Thoracic aorta (tissue), 2 donors: ENCODE measurements at places on chromosomes 13 and 19.

DNA sequence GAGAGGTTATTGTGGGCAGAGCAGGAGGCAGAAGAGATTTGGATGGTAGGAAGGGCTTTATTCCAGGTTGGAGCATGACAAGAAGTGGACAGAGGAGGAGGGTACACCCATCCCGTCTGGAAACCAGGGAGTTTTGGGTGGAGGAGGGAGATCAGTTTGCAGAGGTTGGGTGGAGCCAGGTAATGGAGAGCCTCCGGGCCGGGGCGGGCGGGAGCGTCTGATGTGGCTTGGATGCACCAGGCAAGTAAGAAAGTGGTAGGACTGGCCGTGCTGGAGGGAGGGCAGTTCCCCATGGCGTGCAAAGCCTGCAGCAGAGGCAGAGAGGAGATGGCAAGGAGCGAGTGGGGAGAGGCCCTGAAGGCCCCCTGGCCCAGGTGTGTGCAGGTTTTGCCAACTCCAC, 10.9 kb downstream of the IGFLR1 start:
- DNase-seq: no peak

- no peak for DNase-seq
Observed at GRCh38 chr13:109148243-109148642, 518.8 kb downstream of the MYO16 start.

- no peak for DNase-seq
Observed at GRCh38 chr13:48615049-48615448, 38.7 kb upstream of the CYSLTR2 start.

DNA sequence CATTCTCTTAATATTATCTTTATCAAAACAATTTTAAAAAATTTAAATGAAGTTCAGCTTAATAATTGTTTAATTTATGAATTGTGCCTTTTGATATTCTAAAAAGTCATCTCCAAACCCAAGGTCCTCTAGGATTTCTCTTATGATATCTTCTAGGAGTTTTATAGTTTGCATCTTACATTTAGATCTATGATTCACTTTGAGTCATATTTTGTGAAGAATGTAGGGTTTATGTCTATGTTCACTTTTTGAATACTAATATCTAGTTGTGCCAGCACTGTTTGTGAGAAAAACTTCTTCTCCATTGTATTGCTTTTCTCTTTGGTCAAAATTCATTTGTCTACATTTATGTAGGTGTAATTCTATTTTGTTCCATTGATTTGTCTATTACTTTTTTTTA, 1068.4 kb upstream of the SPRY2 start:
- no peak for DNase-seq

GRCh38 chr13:94938124-94938523, 225.8 kb upstream of the SOX21 start:
- no peak for DNase-seq

- DNase-seq: no peak
Observed at GRCh38 chr19:10419646-10420443, 493 bp upstream of the PDE4A start.

DNA sequence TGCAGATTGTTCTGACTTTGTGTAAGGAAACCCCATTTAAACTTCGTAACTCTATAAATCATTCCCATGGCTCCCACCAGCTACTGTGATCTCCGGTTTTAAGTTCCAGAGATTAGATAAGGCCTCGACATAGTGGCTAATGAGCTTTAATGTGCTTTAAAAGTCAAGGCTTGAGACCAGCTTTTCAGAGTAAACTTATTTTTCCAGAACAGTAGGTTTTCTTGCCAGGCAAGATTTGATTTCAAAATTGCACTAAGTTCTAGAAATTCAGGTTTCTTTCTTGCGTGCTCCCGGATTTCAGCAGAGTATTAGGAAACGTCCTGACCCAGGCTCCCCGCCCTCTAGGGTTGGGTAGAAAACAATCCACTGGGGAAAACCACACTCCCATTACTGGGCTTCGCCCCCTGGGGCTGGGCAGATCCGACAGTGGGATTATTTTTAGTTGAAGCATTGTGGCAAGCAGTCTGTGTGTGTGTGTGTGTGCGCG, 43.3 kb downstream of the CRYL1 start:
- no peak for DNase-seq

GRCh38 chr13:20219577-20219976, 12.5 kb downstream of the GJB6 start:
- DNase-seq: no peak

GRCh38 chr13:68976287-68976686, 1131.3 kb upstream of the ATXN8OS start:
- DNase-seq: no peak

- no peak for DNase-seq
Observed at GRCh38 chr13:109344552-109345157, 441.7 kb downstream of the IRS2 start.

DNA sequence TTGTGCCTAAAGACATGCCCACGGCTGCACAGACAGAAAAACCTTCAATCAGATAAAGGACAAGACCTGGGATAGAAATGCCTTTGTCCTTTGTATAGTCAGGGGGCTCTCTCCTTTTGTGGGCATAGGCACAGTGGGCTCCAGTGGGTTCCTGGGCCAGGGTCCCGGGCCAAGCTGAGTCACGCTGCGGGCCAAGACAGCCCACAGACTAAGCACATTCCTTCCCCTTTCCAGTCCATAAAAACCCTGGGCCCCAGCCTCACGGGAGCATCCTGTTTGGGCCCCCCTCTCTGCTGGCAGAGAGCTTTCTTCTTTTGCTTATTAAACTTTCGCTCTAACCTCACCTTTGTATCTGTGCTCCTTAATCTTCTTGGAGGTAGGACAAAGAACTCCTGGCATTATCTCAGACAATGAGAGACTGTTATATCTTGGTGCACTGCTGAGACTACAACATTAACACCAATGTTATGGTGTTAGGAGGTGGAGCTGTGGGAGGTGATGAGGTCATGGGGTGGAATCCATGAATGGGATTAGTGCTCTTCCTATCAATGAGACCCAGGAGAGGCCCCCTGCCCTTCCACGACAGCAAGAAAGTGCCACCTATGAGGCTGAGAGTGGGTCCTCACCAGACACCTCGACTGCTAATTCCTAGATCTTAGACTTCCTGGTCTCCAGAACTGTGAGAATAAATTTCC, 20.8 kb upstream of the FBXL3 start:
- DNase-seq: no peak

GRCh38 chr13:29572575-29572974, 22.9 kb downstream of the SLC7A1 start:
- no peak for DNase-seq

- DNase-seq: no peak
Observed at GRCh38 chr13:58830841-58831240, 1199.3 kb downstream of the PCDH17 start.

DNA sequence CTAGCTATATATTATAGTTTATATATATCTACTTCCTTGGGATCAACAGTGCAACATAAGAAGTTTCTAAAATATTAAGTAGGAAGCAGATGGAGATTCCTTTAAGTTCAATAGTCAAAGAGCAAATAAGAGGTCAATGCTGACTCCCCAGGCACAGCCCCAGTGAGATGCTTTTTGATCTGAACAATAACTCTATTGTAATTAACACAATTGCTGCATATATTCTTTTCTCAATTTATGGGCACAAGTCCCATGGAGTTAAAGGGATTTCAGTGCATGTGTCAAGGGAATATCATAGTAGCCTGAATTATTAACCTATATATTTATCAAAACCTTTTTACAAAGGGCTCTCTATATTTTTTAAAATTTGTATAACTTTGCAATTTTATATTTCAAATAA, 180.8 kb downstream of the SPRY2 start:
- DNase-seq: no peak

DNA sequence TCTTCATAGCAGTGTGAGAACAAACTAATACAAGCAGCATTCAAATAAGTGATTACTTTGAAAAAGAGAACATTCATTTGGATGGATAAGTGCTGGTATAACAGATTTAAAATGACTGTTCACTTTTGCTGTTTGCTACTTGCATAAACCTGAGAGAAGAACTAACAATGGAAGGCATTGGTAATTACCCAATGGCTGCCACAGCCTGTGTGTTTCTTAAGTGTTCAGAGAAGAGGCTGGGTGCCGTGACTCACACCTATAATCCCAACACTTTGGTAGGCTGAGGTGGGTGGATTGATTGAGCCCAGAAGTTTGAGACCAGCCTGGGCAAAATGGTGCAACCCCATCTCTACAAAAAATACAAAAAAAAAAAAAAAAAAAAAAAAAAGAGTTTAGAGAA, 4.9 kb upstream of the TEX26 start:
- DNase-seq: no peak

GRCh38 chr19:17450264-17451075, 2.0 kb upstream of the TMEM221 start:
- no peak for DNase-seq

GRCh38 chr13:111049791-111050538, 65.1 kb upstream of the ARHGEF7 start:
- DNase-seq: no peak

DNA sequence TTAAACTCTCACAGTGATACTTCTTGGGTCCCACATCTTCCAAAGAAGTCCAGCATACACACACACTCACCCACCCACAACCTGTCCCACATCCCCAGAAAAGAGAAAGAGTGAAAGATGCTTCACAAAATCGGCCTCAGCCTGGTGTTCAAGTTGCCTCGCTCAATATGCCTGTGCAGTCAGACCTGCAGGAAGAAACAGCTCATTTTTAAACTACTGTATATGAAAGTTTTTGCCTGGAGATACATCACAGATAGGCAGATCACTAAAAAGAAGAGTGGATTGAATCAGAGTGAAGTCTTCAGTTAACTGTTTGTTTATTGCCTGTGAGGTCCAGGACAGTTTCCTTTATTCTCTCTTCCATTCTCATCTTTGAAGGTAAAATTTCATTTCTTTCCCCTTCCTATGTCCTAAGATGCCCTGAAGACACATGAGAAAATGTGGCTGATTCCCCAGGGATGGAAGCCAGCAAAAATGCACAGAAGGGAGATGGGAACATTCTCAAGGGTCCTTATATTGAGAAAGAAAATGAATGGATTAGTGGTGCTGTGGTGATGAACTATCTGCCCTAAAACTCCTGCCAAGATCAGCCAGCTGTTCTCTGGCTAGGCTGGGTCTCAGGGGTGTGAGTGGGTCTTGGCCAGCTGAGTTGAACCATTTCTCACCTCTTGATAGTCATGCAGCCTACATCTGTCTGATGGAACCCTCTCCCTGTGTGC, 259.0 kb downstream of the ITGBL1 start:
- no peak for DNase-seq

DNA sequence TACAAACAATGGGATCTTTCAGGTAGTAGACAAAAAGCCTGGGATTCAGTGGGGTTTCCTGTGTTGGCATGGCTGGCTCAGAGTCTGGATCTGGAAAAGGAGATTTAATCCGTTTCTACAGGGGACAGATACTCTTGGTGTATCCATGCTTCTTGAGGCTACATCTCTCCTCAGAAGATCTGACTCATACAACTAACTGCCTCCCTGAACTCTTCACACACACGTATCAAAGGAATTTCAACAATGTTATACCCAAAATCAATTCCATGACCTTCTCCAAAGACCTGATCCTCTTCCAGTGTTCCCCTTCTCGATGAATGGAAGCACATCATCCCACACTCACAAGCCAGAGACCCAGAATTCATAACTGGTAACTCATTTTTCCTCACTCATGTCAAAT, 435.3 kb upstream of the NBEA start:
- DNase-seq: no peak

DNA sequence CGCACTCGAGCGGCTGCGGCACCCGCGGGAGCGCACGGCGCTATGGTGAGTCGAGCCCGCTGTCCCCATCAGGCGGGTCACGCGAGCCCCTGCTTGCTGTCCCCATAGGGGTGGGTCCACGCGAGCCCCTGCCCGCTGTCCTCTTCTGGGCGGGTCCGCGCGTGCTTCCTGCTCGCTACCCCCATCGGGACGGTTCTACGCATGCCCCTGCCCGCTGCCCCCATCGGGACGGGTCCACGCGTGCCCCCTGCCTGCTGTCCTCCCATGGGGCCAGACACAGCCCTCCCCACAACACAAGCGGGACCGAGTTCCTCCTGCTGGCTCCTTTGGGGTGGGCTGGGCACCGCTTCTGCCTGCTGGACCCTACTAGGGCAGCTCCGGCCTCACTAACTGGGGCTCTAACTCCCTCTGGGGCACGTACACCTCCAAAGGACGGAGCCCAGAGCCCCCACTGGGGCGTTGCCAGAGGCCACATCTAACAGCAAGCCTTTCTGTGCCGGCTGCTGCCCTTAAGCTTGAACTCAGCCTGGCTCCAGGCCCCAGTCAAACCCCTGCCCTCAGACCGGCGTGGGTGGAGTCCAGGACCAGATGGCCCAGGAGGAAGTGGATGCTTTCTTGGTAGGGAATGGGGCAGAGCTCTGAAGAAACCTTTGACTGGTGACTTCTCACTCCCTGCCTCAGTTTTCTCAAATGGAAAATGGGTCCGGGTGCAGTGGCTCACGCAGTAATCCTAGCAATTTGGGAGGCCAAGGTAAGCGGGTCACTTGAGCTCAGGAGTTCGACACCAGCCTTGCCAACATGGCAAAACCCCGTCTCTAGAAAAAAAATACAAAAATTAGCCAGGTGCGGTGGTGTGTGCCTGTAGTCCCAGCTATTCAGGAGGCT, 722 bp downstream of the COLGALT1 start:
- no peak for DNase-seq

GRCh38 chr13:27559719-27560118, 60.6 kb downstream of the LNX2 start:
- no peak for DNase-seq

GRCh38 chr13:110811771-110812120, 98.2 kb downstream of the ING1 start:
- no peak for DNase-seq

- DNase-seq: no peak
Observed at GRCh38 chr13:97233499-97233898, 11.4 kb downstream of the MBNL2 start.

GRCh38 chr13:66887088-66887487, 343.0 kb downstream of the PCDH9 start:
- DNase-seq: no peak

DNA sequence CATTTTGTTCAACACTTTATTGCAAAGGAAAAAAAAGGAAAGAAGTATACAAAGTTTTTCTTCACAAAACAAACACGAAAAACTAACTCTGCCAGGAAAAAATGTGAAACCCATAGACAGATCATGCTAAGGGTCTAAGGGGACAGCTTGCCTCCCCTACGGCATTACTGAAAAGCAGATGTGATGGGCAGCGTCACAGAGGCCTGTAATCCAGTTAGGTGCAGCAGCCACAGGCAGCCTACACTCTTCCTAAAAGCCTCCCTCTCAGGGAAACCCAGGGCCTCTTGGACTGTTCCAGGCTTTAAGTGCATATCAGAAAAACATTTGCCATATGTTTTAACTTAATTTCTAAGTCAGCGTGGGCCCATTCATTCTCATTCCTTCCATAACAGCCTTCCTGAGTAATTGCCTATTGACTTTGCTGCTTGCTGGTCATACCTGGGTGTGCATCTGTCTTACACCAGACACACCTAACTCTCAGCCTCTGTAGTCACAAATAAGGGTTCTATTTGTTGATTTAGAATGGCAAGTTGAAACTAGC, 135.7 kb upstream of the SERP2 start:
- no peak for DNase-seq

GRCh38 chr13:66329988-66330451, 900.1 kb downstream of the PCDH9 start:
- DNase-seq: no peak
